ENCODE measurements at places on chromosomes 16 and 17. TPM values are rescaled to one million over a fixed set of nuclear protein-coding genes. Genes with fewer than 3 reads are reported as not detected.

The TRPV3 gene
- total RNA-seq: 2.1 TPM

The TBC1D3C gene
- total RNA-seq: not detected

The KCTD19 gene
- 1.1 TPM for total RNA-seq

The CDH11 gene
- 31.7 TPM for total RNA-seq

The NPIPA3 gene
- not detected for total RNA-seq

The DPEP3 gene
- total RNA-seq: not detected

The TNRC6A gene
- 89.0 TPM for total RNA-seq

The SOX15 gene
- 0.84 TPM for total RNA-seq

The GPS2 gene
- 89.9 TPM for total RNA-seq

The NR1D1 gene
- total RNA-seq: 2.5 TPM

- DNase-seq: no peak
Observed at GRCh38 chr17:80876950-80877728, 114.5 kb upstream of the CHMP6 start.

DNA sequence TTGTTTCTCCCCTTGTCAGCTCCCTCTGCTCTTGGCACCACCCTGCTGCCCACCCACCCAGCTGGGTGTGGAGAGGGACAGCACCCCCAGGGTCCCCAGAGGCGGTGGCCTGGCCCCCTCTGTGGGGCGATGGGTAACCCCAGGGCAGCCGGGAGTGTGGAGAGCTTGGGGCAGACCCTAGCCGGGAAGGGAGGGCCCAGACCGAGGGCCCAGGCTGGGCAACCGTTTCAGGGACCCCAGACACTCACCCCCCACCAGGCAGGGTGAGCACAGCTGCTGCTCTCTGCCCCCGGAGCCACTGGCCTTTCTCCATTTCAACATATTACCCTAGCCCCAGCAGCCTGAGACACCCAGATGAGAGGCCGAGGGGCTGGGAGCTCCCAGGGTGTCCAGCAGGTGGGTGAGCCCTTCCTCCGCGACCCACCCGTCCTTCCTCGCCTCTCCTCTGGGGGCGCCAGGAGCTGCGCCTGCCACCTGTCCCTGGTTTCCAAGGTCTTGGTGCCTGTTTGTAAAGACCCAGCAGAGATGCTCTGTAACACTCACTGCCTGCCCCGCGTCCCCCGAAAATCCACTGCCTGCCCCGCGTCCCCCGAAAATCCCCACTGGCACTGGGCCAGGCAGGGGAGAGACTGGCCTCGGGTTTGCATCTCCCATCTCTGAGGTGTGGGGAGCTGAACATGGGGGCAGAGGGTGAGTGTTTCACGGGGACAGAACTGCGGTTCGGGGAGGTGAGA, 45.4 kb downstream of the BAHCC1 start:
- peak; percentile 63 for DNase-seq

DNA sequence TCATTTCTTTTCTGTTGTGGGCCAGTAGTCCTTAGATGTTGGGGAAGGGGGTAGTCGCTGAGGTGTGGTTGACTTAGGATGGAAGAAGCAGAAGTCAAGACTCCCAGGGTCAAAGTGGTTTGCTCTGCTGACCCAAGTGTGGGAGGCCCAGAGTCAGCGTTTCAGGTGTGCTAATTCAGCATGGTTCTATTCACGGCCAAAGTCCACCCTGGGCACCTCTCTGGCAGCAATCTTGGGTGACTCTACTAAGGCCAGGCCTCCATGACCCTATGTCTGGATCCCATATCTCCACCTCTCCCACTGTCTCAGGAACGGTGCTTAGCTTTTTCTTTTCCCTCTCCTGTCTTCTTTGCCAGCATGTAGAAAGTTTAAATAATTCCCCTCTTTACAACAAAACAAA, 32.9 kb downstream of the MAPT start:
- DNase-seq: no peak

GRCh38 chr17:49557312-49558024, 18.2 kb upstream of the NXPH3 start:
- DNase-seq: peak; percentile 56

DNA sequence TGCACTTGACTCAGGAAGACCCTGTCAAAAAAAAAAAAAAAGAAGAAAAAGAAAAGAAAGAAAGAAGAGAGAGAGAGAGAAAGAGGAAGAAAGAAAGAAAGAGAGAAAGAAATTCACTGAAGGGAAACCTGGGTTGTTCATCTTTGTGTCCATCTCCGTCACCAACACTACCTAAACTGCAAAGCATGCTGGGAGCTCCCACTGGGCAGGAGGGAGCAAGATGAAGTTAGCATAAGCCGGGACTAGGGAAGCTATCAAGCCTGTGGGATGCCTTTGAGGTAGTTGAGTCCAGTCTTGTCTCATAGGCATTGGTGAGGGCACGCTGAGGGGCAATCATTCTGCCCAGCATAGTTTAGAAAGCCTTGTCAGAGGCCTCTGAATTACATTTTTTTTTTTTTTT, 7.6 kb upstream of the CBFB start:
- DNase-seq: no peak

DNA sequence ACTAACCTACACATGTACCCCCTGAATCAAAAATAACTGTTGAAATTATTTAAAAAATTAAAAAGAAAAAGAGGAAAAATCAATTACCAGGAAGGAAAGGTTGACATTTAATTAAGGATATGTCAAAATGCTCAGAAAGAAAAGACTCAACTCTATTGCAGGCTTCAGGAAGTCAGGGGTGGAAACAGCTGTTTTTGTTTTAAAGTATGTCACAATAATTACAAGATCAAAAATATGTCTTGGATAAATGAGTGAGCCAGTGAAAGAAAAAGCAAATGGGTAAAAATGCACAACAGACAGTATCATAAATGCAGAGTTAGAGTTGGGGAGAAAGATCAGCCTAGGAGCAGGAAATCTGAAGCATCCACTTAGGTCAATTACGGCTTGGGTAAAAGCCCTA, 146.0 kb downstream of the CDH11 start:
- no peak for DNase-seq

- DNase-seq: no peak
Observed at GRCh38 chr16:85892760-85893159, 6.2 kb upstream of the IRF8 start.

GRCh38 chr16:49581630-49582298, 208.2 kb downstream of the C16orf78 start:
- no peak for DNase-seq

- DNase-seq: no peak
Observed at GRCh38 chr16:26740771-26741170, 326.0 kb upstream of the C16orf82 start.

DNA sequence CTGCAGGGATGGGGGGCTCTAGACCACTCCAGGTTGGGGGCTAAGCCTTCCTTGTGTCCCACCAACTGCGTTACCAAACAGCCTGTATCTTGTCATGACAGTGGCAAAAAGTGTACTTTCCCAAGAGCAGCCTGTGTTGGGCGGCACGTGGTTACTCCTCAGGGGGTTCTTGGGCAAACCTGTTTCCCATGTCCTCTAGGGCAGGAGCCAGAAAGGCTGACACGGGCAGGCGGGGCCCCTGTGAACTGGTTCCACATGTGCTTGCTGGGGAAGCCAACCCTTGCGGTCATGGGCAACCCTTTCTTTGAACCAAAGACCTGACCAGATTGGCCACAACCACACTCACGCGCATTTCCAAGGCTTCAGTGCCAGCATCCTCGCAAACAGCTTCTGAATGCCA, 228.5 kb downstream of the RBFOX3 start:
- no peak for DNase-seq

GRCh38 chr17:13597723-13598347, 3.9 kb downstream of the HS3ST3A1 start:
- peak; percentile 14 for DNase-seq

DNA sequence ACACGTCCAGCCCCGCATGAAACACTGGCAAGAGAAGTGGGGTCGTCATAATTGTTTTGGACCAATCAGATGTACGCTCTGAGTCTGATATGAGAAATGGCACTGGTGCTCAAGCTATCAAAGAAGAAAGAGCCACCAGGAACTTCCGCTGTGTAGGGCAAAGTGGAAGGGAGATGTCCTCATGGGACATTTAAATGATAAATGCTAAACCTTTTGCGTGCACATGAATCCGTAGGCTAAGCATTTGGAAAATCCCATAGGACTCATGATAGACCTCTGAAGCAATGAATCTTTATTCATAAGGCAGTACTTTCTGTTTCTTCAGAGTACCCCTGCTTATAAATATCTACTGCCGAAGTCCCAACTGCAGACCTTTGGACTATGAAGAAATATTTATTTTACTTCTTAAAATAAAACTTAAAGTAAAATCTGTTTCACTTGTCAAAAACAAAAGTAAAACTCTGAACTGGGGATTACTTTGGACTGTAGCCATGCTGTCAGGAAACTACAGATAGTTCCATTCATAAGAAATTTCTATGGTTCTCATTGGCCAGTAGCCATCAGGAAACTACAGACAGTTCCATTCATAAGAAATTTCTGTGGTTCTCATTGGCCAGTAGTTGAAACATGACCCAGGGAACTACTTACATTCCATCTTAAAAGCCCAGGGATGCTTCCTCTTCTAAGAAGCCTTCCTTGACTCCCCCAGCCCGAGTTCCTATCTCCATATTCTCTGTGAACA, 335.1 kb downstream of the HS3ST4 start:
- DNase-seq: no peak

- no peak for DNase-seq
Observed at GRCh38 chr17:57881143-57881542, 31.3 kb upstream of the MRPS23 start.

DNA sequence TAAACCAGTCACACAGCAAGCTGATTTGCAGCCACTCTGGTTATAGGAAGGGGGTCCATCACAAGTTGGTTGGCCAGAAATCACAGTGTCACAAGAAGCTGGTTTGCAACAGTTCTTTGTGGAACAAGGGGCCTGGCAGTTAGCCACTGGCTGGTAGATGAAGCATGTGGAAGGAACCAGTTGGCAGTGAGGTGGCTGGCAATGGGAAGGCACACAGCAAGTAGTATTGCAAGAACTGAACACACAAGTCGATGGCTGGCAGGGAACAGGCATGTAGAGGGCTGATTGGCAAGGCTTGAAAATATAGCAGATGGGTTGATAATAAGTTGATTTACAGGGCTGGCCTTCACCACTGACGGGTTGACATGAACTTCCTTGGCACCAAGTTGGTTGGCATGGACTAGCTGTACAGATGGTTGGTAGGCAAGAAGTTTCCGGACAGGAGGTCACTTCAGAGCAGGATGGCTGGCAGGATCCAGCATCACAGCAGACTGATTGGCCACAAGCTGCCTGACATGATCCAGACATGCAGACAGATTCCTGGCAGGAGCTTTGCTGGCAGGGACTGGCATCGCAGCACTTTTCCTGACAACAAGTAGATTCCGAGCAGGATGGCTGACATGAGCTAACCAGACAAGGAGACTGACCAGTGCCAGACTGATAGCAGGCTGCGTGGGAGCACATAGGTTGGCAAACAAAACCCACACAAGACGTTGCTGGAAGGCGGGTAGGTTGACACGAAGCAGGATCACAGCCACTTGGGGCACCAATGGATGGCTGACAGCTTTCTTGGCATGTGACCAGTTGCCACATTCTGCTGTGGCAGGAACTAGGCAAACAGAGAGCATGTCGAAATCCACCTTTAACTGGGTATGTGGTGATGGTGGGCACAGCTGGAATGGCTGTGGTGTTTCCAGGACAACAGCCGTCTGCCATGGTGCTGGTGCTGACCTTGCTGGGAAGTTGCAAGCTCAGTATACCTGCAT, at the start of gene KRTAP29-1:
Gene KRTAP29-1 (minus strand): TSS at position 936 of the 986 bp plus-strand sequence. CDS start 0 bp downstream, at position 936.
- no peak for DNase-seq

DNA sequence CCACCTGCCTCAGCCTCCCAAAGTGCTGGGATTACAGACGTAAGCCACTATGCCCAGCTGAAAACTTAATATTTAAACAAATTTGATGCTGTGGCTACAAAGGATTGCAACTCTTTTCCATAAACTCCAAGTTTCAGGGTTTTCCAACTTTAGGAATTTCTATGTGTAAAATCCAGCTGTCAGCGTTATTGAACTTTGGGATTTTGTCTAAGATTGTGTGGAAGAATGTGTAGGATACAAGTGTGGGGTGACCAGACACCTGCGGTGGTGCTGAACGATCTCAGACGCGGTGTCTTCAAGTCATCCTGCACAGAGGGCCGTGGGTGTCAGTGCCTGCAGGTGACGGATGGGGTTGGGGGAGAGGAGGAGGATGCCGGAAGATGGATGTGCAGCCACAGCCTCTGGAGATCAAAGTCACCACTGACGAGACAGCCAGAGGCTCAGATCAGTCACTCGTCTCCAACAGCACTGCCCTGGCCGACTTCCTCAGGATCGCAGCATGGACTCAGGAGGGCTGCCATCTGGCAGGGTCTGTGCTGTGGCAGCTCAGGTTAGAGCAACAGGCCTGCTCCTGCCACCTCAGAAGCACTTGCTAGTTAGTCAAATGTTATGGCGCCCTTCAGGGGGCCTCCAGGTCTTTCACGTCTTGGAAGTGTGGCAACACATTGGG, 13.0 kb downstream of the ACSF3 start:
- DNase-seq: no peak

DNA sequence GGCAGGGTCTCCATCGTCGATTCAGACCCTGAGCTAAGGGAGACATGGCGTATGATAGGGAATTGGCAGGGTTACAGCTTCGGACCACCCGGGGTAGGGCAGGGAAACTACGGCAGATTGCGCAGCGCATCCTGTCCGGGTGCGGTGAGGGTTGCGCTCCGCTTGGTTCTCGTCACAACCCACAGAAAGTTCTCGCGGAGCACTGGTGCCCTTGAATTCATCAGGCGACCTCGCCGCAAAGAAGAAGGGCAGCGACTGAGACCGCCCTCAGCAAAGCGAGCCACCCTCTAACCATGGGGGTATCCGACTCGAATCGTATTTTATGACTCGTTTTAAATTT, 1.2 kb downstream of the HS3ST3B1 start:
- DNase-seq: no peak

GRCh38 chr16:2465653-2466415, 5.3 kb upstream of the NTN3 start:
- no peak for DNase-seq

DNA sequence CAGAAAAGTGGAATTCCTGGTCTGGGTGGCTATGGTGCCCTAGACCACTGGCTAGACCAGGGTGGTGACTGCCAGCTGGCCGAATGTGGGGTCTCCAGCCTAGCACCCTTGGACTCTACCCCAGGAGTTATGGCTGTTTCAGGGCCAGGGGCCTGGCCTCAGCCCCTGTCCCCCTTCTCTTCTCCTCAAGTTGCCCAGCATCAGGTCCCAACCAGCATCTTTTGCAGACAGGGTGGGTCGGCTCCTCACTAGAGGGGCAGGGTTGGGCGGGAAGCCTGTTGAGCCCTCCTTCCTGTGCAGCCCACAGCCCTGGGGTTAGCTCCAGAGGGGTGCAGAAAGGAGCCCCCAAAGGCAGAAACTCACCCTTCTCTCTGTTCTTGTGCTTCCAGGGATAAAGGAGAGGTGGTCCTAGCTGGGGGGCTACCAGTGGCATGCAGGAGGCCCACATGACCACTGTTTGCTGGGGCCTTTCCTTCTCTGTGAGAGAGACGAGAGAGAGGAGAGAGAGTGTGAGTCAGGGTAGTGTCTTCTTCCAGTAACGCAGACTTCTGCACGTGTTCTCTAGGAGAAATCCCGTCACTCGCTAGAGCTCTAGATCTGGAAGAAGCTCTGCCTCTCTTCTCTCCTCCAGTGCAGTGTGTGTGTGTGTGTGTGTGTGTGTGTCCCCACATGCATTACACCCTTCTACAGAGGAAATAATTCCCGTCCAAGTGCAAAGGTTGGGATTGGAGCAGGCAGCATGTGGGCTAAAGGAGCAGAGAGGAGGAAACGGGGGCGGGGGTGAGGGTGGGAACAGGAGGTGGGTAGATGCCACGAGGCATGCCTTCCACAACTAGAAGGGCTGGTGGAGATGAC, 209.4 kb downstream of the SEC14L1 start:
- DNase-seq: no peak
